ENCODE measurements at places on chromosomes 13 and 19.

DNA sequence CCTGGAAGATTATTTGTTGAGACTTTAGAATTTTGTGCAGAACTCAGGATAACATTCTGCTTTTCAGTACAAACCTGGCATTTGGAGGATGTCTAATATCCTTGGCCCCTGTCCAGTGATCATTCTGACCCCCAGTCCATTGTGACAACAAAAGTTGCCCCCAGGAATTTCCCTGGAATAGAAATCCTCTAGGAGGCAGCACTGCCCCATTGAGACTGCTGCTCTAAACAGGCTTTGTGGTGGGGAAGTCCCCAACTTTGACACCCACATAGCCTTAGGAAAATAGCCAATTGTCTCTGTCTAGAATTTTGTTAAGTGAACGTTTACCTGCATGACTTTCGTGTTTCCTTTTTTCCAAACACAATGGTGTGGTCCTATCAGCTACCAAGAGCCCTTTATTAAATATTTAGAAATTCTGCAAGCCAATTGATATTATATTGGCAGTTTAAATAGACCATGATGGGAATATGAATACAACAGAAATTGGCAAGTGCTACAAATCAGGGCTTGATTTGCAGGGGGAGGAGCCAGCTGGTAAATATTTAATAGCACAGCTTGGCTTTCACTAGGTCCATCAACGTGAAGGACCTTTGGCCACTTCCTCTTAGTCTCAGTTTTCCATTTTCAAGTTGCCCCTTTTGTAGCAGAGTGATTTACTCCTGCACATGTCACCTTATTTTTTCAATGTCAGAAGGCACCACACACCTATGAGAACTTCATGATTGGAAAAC, 451.7 kb downstream of the EFNB2 start:
- DNase-seq = peak; percentile 2

- no peak for DNase-seq
Observed at GRCh38 chr19:40831502-40832430, 18.5 kb downstream of the CYP2A6 start.

GRCh38 chr13:20114066-20114610, 46.7 kb downstream of the GJA3 start:
- no peak for DNase-seq

GRCh38 chr13:50309318-50309717, 294.1 kb downstream of the KCNRG start:
- no peak for DNase-seq

- no peak for DNase-seq
Observed at GRCh38 chr13:47117268-47117667, 220.4 kb upstream of the HTR2A start.

DNA sequence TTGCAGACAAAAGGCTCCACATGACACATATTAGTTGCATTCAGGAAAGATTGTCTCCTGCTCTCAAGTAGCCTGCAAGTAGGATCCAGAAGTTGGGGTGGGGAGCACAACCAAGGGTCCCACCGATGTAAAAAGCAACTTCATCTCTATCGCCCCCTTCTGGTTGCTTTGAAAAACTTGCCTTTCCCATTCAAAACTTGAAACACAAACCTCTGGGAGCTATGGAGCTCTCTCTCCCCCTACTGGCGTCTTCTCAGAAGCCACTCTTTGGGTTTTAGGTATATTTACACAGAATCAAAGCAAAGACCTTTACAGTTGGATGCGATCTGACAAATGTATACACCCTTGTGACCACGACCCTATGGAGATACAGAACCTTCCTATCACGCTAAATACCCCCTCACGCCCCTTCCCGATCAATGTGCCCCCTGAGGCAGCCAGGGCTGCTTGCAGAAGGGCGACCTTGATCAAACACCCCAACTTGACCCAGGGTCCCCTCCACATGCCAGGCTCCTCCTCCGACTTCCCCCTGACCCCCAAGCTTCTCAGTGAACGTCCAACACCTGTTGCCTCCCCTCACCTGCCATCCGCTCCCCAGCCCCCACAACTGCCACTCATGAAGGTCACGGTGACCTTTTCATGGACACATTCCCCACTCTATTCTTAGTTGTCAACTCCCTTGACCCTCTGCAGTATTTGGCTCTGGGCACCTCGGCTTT, 10.1 kb downstream of the NOSIP start:
- peak; percentile 87 for DNase-seq

DNA sequence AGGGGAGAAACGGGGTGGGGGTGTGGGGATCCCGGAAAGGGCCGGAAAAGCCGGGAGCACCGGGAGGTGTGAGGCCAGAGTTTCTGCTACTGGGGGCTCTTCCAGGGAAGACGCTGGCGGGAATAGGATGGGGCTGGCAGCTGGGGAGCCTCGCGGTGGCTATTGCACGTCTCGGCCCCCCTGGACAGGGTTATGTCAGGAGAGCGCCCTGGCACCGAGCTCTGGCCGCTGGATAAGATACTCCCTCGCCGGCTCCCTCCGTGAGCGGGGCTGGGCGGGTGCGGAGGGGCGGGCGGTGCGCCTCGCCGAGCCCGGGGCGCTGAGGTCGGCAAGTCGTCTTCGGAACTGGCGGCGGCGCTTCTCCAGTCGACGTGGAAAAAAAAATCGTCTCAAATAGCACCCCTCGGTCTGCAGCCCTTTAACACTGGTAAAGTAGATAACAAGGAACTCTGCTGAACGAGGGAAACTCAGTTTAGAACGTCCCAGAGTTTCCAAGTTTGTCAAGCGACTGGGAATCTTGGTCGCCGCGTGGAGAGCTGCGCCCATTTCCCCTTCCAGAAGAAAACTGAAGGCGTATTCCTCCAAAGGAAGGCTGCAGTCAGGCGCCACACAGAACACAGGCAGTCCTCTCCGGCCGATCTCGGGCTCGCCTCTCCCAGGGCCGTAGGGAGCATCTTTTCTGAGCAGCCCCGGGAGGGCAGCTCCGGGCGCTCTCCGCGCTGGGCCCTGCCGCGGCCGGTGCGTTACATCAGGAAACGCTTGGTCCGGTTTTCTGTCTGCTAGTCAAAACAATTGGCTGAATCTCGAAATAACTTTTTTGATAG, 115.1 kb downstream of the KCNRG start:
- peak; percentile 27 for DNase-seq

- DNase-seq = no peak
Observed at GRCh38 chr19:15964231-15964630, 15.4 kb downstream of the OR10H4 start.

- DNase-seq = no peak
Observed at GRCh38 chr19:32896516-32897214, 27.1 kb upstream of the SLC7A9 start.

DNA sequence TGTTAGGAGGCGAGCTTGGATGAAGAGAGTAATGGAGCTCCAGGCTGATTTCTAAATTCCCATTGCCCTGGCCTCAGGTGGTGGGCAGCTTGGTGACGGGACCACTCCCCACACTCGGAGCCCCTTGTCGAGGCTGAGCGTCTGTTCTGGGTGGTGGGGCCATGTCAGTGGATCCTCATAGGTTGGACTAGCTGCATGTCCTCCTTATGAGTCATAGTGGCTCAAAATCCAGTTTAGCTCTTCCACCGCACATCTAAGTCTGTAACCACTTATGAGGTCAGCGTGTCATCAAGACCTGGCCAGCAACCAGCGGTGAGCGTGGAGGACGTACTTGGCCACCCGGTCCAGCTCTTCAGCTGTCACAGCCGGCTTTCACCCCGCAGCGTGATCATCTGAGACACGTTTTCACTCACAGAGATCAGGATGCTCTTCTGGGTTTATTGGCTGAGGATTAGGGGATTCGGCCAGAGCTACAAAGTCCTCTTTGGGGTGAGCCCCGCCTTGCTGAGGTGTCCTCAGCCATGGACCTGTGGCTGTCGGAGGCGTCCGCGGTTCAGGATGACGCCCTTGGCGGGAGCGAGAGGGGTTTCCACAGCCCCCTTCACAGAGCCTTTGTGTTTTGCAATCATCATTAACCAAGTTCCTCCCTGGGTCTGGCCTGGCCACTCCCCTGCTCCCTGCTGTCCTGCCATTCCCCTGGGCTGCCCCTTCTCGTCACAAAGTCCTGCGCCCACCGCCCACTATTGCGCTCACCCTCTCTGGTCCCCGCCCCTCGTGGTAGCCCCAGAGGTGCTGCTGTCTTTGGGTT, 41.9 kb downstream of the ADPRHL1 start:
- no peak for DNase-seq

DNA sequence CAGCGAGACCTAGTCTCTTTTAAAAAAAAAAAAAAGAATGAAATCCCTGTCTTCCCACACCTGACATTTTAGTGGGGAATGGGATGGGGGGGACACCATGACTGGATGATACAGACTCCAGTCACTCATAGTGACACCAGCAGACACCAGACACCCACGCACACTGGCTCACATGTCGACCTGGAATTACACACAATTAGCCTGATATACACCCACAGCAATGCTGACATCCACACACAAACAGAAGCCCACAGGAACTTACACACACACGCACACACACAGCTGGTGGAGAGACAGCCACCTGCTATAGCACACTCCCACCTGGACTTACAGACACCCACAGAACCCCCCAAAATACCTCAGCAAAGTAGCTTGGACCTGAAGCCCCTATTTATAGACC, 8.3 kb upstream of the NANOS3 start:
- no peak for DNase-seq

DNA sequence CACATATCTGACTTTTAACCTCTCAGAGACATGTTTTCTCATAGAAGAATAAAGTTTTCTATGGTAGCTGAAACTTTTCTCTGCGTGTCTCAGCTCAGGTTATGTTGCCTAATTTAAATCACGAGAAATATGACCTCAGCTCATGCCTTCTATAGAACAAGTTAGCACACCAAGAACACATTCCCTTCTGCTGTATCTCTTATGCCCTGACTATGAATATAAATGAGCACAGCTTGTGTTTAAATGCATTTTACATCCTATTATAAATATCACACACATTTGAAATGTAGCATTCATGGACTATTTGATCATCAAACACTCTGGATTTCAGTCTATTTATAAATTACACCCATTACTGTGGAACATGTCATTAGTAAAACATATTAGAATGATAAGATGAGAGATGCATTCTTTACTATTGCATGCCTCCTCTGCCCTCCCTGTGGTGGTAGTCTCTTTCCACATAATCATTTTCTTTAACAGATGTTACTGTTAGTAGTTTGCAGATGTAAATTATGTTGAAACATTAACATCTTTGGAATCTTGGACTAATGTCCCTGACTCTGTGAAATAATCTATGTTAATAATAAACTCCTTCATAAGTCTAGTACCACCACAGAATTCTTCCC, 2044.9 kb upstream of the PCDH20 start:
- no peak for DNase-seq

DNA sequence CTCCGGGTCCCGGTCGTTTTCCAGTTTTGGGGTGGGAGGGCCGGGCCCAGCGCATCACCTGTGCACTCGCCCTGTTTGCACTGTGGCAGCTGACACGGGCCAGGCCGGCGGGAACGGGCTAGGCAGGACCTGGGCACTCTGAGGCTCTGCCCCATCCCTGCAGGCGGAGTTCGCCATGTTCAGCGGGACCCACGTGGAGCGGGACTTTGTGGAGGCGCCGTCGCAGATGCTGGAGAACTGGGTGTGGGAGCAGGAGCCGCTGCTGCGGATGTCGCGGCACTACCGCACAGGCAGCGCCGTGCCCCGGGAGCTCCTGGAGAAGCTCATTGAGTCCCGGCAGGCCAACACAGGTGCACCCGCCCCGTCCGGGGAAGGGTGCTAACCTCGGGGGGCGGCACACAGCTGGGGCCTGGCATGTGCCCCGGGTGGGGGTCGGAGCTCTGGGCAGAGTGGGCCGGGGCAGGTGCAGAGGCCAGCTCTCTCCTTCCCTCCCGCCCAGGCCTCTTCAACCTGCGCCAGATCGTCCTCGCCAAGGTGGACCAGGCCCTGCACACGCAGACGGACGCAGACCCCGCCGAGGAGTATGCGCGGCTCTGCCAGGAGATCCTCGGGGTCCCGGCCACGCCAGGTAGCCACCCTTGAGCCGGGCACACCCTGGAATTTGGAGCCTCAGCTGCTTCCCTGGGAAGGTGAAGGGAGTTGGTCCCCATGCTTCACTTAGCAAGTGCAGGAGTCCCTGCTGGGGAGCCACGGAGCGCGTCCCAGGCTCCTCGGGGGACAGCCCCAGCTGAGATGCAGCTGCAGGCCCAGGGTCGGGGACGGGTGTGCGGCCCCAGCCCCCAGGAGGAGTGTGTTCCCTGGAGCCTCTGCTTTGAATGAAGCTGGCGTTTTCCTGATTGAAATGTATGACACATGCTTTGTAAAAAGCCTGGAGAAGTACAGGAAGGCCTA, 9.3 kb upstream of the ZNF554 start:
- DNase-seq = no peak

DNA sequence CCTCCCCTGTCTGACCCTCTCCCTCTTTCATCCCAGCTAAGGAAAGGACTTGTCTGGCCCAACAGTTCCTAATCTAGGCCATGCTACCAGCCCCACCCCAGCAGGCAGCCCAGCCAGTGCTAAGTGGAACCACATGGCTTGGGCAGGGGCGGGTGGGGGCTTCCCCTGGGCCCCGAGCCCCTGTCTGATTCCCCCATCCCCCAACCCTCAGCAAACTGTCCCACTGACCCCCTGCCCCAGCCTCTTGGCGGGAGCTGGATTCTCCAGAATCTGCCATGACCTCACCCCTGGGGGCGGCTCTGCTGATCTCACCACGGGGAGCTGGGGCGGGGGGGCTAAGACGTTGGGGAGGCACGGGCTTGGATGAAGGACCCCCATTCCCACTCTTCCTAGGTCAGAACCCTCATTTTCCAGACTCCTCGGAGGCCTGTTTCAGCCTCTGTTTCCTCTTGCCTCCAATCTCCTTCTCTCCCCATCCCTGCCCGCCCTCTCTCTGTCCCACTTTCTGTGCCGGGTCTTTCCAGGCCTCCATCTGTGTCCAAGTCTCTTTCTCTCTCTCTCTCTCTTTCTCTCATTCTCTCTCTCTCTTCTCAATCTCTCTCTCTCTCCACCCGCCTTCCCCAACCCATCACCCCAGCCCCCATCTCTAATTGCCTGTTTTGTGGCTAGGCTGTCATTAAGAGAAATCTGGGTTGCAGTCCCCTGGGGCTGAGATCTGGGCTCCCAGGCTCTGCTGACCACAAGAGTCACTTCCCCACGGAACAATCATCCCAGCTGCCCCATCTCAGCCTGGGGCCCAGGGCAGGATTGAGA, 2.7 kb downstream of the COL5A3 start:
- DNase-seq = no peak

DNA sequence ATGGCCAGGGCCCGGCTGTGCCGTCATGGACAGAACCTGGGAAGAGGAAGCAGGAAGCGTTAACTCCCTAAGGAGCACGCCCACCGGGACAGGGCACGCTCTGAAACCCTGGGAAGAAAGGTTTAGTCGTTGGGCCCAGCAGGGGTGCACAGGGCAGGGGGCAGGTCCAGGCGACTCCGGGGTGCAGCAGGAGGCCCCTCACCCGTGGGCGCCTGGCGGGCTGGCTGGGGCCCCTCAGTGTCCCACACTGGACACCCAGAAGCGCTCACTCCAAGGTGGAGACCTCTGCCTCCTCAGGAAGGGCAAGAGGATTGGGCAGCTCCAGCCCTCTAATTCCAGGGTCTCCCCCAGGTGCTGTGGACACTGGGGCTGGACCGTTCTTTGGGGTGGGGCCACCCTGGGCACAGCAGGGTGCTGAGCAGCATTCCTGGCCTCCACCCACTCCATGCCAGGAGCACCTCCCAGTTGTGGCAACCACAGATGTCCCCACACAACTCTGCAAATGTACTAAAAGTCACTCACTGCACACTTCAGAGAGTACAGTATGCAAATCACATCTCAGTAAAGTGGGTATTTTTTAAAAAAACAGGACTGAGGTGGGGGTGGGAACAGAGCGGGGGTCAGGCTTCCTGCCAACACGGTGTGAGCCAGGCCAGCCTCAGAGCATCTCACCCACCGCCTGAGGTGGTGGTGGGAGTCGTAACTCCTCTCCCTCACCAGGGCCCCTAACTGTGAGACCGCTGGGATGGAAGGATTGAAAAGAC, 35.2 kb downstream of the PIP5K1C start:
- no peak for DNase-seq

All from activated CD4-positive, alpha-beta T cell treated with anti-CD3 and anti-CD28 coated beads, Interleukin-2, Interleukin-6, amounts not matched to agents 100 ng/mL and 50 ng/mL, durations not matched to agents 16 hours and 8 hours (primary cell).